Stimulated activated CD8-positive, alpha-beta memory T cell treated with anti-CD3 and anti-CD28 coated beads, Interleukin-15, amount 100 ng/mL, for 24 hours (primary cell): ENCODE measurements at places on chromosomes 5 and 9.

DNA sequence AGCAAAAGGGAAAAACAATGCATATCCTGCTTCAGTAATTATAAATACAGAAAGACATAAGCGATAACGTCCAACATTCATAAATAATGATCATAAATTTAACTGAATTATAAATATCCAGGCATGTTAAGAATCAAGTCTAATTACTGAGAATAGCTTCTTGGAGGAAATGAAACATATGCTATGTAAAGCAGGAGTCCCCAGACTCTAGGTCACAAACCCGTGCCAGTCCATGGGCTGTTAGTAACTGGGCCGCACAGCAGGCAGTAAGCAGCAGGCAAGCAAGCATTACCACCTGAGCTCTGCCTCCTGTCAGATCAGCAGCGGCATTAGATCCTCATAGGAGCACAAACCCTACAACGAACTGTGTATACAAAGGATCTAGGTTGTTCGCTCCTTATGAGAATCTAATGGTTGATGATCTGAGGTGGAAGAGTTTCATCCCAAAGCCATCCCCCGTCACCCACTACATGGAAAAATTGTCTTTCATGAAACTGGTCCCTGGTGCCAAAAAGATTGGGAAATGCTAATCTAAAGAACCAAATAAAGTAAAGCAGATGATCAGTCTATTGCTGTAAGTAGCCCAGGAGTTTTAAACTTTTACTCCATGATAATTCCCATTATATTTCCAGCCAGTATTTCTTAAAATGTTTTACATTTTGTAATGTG, 50.4 kb downstream of the CERT1 start:
- no peak for DNase-seq

DNA sequence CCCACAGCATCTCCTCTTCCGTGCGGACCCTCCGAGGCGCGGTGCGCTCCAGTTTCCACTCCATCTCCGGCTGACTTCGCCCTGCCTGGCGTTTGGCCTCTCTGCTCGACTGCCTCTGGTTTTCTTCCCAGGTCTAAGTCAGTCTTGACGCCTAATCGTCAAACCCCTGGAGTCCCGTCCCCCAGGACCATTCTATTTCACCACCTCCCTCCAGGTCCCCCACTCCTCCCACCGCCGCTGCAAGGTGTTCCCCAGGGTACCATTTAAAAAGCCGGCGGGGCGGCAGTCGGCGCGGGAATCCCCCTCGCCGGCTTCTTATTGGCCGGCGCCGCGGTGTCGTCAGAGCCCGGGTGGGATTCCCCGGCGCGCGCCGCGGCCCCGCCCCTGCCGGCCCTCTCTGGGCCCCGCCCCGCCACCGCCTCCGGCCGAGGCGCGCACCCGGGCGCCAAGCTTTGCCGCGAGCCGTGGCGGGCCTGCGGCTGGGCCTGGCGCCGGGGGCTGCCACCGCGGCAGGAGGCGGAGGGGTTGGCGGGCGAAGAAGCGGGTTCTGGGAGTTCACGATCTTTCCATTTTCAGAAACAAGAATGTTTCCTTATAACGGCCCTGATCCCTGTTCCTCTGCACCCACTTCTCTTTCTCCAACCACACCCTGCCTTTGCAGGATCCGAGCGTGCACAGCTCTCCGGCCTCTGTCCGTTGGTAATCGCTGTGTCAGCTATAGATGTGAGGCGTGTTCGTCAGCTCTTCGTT, at the start of gene CDC20B:
Gene CDC20B, minus strand, starts transcription at position 241 of the 750 bp plus-strand sequence. Its CDS starts 177 bp downstream, at position 64.
- peak; percentile 66 for DNase-seq

DNA sequence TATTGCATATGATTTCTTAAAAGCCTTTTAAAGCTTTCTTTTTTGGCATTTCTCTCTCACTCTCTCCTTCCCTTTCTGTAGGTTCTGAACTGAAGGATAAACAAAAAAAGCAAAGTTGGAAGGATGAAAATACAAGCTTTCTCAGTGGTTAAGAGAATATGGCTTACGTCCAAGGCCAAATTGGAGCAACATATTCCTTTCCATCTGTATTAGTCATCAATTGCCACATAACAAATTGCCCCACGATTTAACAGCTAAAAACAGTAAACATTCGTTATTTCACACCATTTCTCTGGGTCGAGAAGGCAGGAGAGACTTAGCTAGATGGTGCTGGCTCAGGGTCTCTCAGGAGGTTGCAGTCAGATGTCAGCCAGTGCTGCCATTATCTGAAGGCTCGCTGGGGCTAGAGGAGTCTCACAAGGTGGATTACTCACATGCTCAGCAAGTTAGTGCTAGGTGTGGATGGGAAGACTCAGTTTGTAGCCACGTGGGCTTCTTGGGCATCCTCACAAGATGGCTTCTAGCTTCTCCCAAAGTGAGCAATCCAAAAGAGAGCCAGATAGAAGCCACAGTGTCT, 2.0 kb upstream of the ROR2 start:
- no peak for DNase-seq

DNA sequence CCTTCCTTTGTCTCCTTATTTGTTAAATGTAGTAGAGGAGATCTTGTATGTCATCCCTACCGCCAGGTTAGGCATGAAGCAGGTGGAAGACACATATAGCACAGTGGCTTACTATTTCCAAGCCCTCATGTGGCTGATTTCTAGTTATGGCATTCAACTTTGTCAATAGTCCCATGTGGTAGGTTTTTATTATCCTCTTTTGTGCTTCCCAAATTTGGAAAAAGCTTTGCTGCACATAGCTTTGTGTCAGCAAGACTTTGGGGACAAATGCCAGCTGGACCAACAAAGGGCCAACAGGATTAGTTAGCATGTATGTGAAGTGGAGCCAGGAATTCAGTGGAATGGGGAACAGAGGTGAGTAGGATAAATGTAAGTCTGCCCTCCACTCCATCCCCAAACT, 276.3 kb downstream of the PSAT1 start:
- no peak for DNase-seq

- no peak for DNase-seq
These were observed 147.8 kb downstream of the HSPA4 start for GRCh38 chr5:133199417-133200178.

GRCh38 chr5:10151656-10152055, 98.0 kb downstream of the ATPSCKMT start:
- no peak for DNase-seq

GRCh38 chr5:170642066-170642735, 138.4 kb downstream of the KCNIP1 start:
- DNase-seq = no peak

GRCh38 chr9:105957830-105958229, 263.5 kb downstream of the TMEM38B start:
- no peak for DNase-seq

GRCh38 chr5:61298066-61298465, 34.0 kb upstream of the ZSWIM6 start:
- no peak for DNase-seq

DNA sequence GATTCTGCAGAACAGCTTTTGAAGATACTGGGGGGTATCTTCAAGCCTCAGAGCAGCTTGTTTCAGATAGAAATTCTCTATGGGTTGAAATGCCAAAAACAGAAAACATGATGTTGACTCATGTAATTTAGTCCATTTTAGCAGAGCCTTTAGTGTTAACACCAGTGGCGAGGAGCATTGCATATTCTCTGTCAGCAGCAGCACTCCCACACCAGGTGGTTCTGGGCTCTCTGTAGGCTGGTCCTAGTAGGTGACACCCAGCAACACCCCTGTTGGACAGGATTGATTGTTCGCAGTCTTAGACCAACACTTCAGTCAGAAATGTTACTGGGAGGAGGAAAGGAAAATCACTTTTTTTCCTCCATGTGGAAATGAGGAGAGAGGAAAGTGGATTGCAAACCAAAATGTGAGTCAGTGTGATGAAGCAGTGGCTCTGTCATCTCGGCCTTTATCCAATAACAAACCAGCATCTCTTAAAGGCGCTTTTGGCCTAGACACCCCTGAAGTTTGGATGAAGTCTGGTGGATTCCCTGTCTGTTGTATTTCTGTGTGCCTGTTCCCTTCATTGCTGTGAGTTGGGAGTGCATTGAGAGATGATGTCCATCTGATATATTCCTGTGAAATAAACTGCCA, 16.8 kb downstream of the SLC46A2 start:
- no peak for DNase-seq

- DNase-seq = no peak
These were observed 66.4 kb downstream of the NRG2 start for GRCh38 chr5:139976703-139977102.

DNA sequence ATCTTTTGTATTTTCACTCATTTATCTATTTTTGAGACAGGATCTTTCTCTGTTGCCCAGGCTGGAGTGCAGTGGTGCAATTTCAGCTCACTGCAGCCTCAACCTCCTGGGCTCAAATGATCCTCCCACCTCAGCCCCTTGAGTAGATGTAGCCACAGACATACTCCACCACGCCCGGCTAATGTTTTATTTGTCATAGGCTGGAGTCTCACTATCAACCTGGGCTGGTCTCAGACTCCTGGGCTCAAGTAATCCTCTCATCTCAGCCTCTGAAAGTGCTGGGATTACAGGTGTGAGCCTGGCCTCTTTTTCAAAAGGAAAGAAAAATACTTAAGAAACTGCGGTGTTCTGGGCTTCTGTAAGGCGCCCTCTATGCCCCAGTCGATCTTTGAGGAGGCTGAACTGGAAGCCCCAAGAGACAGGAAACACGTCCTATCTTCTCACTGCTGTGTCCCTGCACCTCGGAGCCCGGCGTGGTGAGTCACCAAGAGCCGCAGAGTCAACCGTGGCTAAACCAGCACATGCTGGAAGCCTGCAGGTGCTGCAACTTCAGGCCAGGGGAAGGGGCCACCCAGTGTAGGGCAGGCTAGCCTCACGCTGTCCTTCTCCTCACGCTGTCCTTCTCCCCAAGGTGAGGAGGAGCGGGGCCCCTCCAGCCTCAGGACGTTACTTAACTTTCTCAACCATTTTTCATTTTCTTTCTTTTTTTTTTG, 15.2 kb upstream of the LHX3 start:
- DNase-seq = no peak

GRCh38 chr5:17805227-17805825, 171.1 kb downstream of the TAF11L14 start:
- no peak for DNase-seq

- DNase-seq = no peak
These were observed 238.3 kb upstream of the NUDT12 start for GRCh38 chr5:103800741-103801495.

- no peak for DNase-seq
These were observed 2.9 kb downstream of the TTC23L start for GRCh38 chr5:34841816-34842215.

DNA sequence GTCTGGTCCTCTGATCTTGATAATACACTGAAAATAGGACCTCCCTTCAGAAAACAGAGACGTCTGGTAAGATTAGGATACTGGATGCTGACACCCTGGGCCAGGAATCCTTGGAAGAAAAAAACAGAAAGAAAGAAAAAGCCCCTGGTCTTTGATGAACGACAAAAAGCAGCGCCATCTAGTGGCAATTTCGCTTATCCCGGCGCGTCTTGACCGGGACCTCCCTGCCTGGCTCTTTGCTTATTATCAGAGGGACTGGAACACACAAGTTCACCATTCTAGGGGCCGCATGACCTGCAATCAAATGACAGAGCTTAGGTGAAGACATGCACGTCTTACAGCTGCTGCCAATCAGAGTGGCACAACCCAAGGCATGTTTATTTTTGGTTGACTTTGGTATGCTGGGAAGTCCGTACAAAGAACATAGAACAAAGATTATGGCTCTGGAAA, 114.9 kb upstream of the NFIB start:
- DNase-seq = no peak

- DNase-seq = no peak
These were observed 80.2 kb downstream of the SREK1 start for GRCh38 chr5:66224274-66224673.

- no peak for DNase-seq
These were observed 29.4 kb downstream of the DROSHA start for GRCh38 chr5:31502506-31502905.

- no peak for DNase-seq
These were observed 9.8 kb upstream of the GLE1 start for GRCh38 chr9:128494746-128495129.

GRCh38 chr5:169442913-169443784, 140.4 kb upstream of the SPDL1 start:
- no peak for DNase-seq

GRCh38 chr5:35856765-35857351, at the start of gene IL7R:
IL7R (plus strand) TSS chr5:35856891; CDS start chr5:35856978, 87 bp downstream.
- no peak for DNase-seq

GRCh38 chr5:133756036-133756435, 143.7 kb upstream of the FSTL4 start:
- DNase-seq = no peak
